ENCODE measurements at places on chromosomes 11 and 22.

- DNase-seq: no peak
These were observed 856.2 kb upstream of the CCDC90B start for GRCh38 chr11:84142411-84142810.

DNA sequence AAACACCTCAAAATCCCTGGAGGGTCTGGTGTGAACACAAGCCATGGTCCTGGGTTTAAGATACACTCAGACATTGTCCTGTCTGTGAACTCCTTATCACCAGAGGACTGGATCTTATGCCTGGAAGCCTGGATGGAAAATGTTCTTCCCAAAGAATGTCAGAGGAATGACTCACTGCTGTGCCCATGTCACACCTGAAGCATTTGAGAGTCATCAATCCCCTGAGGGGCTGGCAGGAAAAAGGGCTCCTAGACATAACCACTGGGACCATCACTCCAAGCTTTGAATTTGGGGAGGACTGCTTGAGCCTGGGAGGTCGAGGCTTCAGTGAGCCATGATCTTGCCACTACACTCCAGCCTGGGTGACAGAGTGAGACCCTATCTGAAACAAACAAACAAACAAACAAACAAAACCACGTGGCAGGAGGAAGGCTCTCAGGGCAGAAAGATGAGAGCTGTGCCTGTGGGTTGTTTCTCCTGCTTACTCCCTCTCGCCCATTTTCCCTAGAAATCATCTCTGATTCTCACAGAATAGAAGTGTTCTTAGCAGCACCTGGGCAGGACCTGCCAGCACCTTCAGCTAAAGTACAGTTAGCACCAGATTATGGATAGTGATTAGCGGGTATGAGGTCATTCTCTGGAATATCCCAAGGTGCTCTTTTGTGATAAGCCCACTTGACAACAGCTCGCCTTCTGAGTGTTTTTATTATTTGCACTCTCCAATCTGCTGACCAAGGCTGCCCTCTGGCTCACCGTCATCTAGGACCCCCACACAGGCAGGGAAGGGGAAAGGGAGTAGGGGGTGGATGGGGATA lies 11.9 kb upstream of the PRG2 start:
- no peak for DNase-seq

GRCh38 chr22:43263645-43264514 lies 76.9 kb upstream of the TTLL12 start:
- DNase-seq: peak; percentile 88

DNA sequence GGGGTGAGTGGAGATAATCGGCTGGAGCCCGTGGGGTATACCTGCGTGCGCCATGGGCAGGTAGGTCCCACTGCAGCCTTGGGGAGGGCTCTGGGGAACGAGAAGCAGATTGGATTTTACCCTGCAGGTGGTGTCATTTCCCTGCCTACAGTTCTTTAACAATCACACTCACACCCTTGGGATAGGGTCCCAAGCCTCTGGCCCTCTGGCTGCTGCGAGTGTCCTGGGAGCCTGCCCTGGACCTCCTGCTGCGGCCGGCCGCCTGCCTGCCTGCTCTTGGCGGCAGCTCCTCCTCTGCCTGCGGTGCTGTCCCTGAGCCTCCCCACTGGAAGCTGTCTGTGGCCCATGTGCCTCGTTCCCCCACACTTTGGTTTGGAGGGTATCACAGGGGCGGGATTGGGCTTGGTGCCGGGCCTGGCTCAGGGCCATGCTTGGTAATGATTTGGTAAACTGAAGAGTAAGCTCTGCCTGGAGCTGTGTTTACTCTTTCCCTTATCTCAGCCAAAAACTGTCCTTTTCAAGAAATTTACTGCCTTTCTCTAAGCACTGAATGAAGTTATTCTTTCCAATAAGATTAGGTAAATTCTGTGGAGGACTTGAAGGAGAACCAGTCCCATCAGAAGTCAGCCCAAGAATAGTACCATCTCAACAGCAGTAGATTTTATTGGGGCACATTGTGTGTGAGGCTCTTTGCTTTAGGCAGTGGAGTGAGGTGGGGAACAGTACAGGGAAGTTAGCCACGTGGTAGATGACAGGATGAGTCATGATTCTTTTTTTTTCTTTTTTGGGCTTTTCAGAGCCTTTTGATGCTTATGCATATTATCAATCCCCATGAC lies 53.7 kb downstream of the TBC1D22A start:
- no peak for DNase-seq

- no peak for DNase-seq
These were observed 39.8 kb downstream of the LRRC32 start for GRCh38 chr11:76630600-76631281.

DNA sequence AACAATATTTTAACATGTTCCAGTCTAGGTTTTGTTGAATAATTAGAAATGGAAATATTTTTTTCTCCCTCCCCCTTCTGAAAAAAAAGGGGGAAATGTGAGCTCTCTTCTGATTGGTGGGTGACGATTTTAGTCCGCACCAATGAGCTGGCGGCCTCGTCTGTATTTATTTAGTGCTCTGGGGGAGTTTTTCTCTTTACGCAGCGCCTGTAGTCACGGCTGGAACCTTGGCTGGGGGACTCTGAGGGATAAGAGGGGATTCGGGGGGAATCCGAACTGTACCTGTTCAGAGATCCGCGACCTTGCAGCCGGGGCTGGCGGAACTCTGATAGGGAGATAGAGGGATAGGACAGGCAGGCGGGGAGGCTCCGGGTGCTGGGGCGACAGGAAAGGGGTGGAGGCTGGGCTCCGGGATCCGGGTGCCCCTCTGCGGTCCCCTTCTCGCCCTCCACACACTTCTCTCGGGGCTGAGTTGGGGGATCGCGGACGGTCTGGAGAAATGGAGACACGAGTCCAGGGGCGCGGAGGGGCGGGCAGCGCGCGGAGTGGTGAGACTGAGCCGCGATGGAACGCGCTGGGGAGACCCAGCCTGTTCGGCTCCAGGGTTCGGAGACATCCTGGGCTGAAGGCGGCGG lies 99.7 kb upstream of the HSD17B12 start:
- DNase-seq: peak; percentile 8

DNA sequence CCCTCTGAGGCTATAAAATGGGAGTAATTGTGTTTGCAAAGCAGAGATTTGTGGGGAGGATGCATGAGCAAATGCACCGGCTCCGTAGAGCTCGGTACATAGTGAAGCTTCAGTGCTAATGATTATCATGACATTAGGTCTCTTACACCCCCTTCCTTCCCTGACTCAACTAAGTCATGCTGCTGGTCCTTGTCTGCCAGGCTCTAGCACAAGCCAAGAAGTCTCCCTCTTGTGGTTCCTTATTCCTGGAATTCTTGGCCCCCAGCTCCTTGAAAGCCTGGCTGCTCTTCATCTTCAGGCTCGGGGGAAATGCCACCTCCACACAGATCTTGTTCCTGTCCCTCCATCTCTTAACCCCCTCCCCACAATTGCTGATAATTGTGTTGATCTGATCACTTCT lies 45.7 kb upstream of the SYT13 start:
- no peak for DNase-seq

DNA sequence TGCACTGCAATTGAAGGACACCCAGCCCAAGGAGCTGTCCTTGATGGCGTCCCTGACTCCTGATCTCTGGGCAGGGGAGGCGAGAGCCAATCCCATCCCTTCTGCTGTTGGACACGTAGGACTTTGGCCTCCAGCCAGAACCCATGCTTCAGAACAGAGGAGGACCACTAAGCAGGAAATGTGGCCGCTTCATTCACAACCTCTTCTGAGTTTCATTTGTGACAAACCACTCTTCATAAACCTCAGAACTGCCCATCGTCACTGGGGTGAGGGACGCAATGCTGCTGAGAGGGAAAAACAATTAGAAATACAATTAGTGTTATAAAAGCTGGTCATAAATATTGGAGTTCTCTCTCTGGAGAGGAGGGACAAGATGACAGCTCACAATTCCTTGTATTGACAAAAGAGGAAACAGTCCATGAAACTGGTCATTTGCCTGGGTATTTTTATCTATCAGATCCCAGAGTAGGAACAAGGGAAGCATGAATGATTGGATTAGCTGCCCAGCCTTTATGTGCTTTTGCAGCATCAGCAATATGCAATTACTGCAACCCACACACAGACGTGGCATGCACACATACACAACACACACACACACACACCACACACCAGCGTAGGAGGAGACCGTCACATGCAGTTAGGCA lies 216.5 kb upstream of the CADM1 start:
- DNase-seq: no peak

- DNase-seq: no peak
These were observed at the start of gene ASCL2 for GRCh38 chr11:2270322-2271076. Gene ASCL2 (minus strand): TSS chr11:2270588. CDS start chr11:2270332, 256 bp downstream.

- peak; percentile 11 for DNase-seq
These were observed 34.7 kb downstream of the RNF169 start for GRCh38 chr11:74783241-74783871.

DNA sequence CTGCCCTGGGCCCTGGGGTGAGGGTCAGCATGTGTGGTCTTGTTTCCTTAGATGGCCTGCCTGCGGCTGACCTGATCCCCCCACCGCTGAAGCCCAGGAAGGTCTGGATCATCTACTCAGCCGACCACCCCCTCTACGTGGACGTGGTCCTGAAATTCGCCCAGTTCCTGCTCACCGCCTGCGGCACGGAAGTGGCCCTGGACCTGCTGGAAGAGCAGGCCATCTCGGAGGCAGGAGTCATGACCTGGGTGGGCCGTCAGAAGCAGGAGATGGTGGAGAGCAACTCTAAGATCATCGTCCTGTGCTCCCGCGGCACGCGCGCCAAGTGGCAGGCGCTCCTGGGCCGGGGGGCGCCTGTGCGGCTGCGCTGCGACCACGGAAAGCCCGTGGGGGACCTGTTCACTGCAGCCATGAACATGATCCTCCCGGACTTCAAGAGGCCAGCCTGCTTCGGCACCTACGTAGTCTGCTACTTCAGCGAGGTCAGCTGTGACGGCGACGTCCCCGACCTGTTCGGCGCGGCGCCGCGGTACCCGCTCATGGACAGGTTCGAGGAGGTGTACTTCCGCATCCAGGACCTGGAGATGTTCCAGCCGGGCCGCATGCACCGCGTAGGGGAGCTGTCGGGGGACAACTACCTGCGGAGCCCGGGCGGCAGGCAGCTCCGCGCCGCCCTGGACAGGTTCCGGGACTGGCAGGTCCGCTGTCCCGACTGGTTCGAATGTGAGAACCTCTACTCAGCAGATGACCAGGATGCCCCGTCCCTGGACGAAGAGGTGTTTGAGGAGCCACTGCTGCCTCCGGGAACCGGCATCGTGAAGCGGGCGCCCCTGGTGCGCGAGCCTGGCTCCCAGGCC lies 12.7 kb downstream of the TMEM121B start:
- no peak for DNase-seq

DNA sequence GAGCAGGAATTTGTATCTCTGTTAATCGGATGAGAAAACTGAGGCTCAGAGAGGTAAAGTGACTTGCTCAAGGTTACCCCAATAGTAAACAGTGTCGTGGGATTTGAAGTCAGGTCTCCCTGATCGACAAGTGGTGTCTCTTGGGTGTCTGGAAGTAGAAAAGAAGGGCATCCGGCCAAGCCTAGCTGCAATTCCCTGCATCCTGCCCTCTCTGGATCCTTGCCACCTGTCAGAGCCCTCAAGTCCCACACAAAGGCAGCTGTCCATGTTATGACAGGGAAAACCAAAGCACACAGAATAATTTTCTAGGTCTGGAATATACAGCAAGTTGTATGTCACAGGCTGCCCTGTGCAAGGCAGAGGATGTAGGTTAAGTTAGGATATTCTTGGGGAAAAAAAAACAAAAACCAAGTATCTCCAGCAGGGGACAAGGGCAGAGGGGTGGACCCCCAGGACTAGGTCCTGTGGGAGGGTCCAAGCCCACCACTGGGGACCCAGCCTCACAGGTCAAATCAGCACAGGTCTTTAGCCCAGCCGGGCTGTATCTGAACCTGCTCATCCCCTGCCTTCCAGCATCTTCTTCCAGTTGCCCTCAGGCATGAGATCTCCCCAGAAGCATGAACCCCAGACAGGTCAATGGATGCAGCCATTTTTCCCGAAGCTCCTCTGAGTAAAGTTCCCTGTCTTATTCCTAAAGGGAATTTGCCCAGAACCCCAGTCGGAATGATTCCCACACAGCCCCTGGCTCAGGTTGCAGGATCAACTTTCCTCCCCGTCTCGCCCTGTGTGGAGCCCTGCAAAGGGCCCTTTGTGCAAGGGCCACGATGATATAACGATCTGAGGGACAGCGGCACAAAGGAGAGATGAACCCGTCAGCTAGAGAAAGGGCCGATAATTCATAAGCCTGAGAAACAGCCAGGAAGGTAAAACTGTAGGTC lies 15.0 kb downstream of the USH1C start:
- no peak for DNase-seq

GRCh38 chr11:62004473-62004872 lies 37.0 kb upstream of the FTH1 start:
- DNase-seq: no peak

DNA sequence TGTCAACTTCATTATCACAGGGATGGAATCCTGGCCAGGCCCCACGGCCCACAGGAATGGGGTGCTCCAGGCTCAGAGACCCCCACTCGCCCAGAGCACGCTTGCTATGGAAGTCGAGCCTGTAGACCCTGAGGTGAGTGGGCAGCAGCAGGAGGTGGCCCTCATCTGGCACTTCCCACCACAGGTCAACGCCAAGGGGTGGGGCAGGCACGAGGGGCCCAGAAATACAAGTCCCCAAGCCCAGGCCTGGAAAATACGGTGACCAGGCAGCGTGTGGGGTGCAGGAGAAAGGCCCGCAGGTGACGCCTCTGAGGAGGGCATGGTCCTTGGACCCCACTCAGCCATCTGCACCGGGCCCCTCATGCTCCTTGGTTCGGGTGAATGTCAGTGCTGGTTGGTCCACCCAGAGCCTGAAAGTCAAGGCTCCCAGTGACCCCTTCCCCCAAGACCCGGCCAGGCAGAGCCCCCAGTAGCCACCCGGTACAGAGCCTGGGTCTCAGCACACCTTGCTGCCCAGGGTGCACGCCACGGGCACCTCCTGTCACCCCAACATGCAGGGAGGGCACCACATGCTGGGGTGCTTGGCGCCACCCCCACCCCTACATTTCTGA lies 2.4 kb downstream of the MOB2 start:
- no peak for DNase-seq

GRCh38 chr11:87444993-87445392 lies 407.3 kb downstream of the TMEM135 start:
- DNase-seq: no peak

- no peak for DNase-seq
These were observed 56.9 kb upstream of the CSNK2A3 start for GRCh38 chr11:11409901-11410300.

DNA sequence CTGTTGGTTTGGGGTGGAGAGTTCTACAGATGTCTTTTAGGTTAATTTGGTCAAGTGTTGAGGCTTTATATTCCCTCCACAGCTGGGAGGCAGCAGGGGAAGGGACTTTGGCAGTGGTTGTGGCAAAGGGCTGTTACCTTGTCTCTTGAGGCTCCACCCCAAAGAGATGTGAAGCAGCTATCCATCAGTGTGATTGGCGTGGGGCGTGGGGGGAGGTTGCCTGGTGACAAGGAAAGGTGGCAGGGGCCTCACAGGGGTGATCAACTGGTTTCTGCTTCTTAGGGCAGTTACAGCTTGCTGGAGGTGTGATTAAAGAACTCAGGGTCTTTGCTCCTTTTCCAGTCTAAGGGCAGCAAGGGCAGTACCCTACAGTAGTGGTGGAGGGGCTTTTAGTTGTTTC lies 59.3 kb downstream of the FANCF start:
- DNase-seq: no peak

DNA sequence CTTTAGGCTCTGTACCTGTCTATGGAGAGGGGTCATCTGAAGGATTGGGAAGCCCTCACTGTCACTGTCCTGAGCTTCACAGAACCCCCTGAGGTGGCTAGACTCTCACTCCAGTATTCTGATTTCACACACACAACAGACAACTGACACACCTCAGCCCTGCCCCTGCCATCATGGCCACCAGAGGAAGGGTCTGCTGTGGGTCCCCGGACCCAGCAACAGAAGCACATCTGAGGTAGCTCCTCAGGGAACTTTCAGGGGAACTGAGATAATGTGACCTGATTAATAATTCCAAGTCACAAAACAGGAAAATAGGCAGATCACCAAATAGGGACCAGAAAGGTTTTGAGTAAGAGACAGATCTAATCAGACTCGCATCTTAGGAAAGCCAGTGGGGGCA lies 7.5 kb upstream of the C22orf39 start:
- no peak for DNase-seq

All from activated T-cell treated with anti-CD3 and anti-CD28 coated beads, Interleukin-2, amount 50 U/mL, for 72 hours (primary cell).